NCI-H1694 treated with DMSO at 0.1 percent for 48 hours (cell line): ENCODE measurements at places on chromosomes 1 and 21.

- DNase-seq = no peak
These were observed 1.1 kb downstream of the TMCO4 start for GRCh38 chr1:19798486-19799229.

- DNase-seq = no peak
These were observed 27.5 kb upstream of the RASAL2 start for GRCh38 chr1:178066296-178066907.

GRCh38 chr1:2598329-2598931 lies 11.9 kb downstream of the PRXL2B start:
- DNase-seq = no peak

- DNase-seq = no peak
These were observed 258.9 kb upstream of the SGIP1 start for GRCh38 chr1:66275083-66275482.

- no peak for DNase-seq
These were observed 12.6 kb downstream of the GTF2B start for GRCh38 chr1:88878731-88879130.

DNA sequence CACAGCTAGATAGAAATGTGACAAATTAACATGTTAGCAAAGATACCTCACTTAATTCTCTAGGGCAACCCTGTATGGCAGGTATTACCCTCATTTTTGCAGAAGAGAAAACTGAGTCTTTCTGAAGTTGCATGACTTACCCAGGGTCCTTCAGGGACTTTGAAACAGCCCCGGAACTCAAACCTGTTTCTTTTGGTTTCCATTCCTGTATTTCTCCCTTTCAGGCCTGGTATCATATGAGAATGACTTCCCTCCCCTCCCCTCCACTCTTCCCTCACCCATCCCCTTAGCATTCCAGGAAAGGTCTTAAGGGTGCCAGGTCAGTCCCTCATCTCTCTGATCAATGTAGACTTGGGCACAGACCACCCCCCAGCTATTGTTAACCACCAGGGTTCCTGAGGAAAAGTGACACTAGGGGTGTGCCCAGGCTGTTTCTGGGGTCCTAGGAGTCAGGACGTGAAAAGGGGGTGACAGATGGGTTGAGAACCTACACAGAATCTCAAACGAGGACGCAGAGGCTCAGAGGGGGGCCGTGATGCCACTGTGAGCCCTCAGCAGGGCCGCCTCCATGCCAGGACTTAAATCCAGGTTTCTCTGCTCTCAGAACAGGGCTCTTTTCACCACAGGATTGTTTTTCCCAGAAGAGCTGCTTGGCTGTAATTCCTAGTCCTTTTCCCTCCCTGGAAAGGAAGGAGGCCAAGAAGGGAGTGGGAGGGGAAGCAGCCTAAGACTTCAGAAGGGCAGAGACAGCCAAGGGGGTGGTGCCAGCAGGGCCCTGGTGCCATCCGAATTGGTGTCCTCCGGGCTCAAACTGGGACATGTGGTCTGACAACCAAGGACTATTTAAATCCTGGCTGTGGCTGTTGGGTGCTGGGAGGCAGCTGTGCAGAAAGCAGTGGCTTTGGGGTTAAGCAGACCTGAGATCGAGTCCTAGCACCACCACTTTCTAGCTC lies 2.1 kb upstream of the WASF2 start:
- no peak for DNase-seq

GRCh38 chr21:45151445-45152160 lies 77.2 kb downstream of the ADARB1 start:
- no peak for DNase-seq

DNA sequence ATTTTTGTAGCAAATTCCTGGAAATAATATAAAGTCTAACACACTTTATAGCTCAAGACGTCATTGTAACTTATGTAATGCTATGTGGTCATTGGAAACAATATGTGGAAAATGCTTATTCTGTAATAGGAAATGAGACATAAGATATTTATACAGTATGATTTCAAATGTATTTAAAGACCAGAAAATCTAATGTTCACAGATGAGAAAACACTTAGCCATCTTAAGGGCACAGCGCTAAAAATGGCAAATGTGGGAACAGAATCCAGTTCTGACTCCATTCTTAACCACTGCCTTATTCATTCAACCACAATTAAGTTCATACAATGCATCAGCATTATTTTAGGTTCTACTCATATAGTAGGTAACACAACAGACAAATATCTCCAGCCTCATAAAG lies 12.5 kb downstream of the CSDE1 start:
- DNase-seq = no peak

GRCh38 chr1:167016100-167016750 lies 27.1 kb downstream of the MAEL start:
- no peak for DNase-seq

DNA sequence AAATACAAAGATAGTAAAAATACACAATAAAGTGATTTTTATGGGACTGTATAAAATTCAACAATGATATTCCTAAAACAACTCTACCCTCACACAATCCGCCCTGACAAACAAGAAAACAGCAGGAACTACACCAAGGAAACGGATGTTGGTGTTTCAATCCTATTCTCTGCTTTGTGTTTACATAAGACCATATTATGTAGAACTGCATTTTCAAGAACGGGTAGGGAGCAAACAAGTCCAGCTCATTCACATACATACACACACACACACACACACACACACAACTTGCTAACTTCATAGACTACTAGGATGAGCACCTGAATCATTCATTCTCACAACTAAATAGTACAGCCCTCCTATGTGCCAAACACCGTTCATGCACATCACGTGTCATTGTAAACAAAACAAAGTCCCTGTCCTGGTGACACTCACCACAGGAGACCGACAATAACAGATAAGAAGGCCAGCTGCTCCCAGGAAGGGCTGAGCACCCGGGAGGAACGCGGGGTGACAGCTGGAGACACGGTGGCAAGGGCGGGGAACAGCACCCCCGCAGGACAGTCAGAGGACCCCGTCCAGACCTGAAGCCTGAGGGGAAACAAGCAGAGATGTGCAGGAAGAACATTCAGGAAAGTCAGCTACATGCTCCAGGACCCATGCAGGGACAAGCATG lies 43.0 kb downstream of the NPHP4 start:
- DNase-seq = no peak

DNA sequence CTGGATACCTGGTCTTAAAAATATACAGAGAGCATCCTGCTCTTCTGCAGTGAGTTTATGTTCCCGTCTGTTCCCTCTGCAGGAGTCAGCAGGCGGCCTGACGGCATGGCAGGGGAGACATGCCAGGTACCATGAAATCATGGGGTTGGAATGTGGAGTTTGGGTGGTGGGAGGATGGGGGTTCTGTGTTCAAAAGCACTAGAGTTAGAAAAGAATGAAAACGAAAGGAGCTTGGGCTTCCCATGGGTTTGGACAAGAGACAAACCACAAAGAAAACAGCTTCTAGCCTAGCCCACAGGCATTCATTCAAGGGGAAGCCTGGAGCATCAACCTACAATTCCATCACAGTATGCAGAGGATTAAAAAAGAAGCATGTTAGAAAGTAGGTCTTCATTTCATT lies 59.9 kb downstream of the WARS2 start:
- DNase-seq = no peak
